CMK (cell line): ENCODE measurements at places on chromosomes 7 and 10.

- no peak for DNase-seq
Measured at GRCh38 chr7:3289996-3290395, 11.1 kb upstream of the SDK1 start.

DNA sequence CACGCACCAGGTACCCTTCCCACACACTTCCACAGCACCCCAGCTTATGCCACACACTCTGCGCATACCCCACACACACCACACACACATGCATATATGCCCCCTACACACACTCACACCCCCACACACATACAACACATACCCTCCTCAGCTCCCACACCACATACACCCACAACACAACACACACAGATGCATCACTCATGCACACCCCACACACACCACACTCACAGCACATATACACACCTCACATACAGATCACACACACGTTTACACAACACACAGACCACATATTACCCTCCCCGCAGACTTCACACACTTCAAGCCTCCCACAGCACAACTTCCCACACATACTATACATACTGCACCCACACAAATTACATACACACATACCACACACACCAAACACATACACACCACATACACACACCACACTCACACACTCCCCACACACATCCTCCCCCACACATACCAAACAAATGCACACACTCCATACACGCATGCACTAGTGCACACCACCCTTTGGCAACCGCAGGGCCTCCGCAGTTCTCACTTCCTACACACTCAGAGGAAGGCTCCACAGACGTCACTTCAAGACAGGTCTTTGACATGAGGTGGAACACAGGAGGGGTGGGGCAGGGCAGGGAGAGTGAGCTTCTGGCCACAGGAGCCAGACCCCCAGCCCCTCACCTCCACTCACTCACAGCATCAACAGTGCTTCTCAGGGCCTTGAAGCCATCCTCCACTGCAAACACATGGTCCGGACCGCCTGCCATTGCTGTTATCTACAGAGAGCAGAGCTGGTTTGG, 18.5 kb upstream of the ANTXRL start:
- no peak for DNase-seq

DNA sequence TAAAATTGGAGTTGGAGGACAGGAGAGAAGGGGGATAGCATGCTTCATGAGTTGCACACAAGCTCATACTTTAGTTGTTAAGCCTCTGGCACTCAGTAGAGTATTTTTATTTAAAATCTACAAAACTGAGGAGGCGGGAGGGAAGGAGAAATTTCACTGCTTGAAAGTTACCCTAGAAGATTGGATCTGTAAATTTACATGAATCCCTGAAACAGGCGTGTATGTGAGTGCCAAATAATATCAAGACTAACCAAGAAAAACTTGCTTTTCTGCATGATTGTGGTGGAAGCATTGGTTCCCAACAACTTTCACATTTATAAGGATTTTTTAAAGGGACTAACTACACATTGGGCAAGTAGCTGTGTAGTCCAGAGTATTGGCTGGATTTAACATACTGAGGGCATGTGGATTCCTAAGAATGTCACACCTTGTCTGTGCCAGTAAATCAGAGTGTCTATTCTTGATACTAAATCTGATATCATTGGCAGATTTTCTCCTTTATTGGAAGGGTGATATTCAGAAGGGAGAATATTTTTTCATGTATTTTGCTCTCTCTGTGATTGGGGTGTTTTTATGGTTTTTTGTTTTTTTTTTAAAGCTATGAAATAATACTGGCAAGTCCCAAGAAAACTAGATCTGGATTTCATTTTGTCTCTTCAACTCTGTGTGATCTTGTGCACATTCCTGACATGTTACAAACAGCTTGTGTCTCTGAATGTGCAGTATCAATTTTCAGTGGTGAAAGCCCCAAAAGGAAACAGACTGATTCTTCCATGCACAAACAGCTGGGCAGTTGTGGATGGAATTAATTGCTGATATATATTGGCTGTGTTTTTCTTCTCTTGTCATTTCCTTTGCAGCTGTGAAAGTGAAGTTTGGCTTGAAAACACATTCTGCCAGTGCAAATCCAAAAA, 67.2 kb downstream of the ADD3 start:
- DNase-seq = no peak

- no peak for DNase-seq
Measured at GRCh38 chr7:137681657-137682562, 164.9 kb downstream of the DGKI start.

- no peak for DNase-seq
Measured at GRCh38 chr7:1011297-1012003, 28.5 kb downstream of the CYP2W1 start.

DNA sequence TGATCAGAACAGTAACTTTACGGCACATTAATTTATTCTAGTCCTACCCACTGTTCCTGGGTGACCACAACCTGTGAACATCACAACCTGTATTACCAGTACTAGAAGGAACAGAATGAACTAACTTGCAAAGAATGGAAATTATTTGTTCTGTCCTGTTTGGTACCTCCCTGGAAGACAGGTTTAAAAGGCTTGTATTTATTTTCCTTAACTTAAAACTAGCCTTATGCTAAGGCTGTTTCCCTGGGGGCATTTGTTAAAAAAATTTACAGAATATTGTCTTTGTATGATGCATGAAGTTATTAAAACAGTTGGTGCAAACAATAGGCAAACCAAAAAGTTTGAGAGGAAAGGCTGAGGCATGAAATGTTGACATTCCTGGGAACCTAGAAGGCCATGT, 132.7 kb downstream of the DNAJC1 start:
- no peak for DNase-seq

DNA sequence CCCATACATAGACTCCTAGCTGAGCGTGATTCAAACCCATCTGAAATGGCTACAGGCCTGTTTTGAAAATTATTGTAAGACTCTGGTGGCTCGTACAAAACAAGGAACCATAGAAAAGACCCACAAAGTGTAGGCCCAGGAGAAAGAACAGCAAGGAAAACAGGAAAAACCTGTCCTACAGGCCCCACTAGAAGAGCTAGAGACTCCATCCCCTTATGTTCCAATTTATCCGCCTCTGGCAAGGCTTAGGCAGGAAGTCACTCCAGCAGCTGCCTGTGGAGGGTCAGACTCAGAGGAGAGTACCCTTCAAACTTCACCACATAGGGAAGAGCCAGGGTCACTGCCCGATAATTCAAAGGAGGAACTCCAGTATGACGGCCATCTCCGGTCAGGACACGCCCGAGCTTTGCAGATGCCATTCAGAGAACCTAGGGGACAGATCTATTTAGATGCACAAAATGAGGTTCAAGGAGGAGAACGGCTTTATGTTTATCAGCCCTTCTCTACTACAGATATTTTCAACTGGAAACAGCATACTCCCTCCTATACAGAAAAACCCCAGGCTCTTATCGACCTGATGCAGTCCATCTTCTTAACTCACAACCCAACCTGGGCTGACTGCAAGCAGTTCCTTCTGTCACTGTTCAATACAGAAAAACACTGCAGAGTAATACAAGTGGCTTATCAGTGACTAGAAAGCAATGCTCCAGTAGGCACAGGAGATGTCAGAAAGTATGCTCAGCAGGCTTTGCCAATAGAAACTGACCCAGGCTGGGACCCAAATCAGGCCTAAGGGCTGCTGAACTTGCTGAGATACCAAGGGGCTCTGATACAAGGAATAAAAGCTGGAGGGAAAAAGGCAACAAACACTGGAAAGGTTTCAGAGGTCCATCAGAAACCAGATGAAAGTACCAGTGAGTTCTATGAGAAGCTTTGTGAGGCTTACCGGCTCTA, 8.6 kb upstream of the ZNF33B start:
- DNase-seq = no peak

DNA sequence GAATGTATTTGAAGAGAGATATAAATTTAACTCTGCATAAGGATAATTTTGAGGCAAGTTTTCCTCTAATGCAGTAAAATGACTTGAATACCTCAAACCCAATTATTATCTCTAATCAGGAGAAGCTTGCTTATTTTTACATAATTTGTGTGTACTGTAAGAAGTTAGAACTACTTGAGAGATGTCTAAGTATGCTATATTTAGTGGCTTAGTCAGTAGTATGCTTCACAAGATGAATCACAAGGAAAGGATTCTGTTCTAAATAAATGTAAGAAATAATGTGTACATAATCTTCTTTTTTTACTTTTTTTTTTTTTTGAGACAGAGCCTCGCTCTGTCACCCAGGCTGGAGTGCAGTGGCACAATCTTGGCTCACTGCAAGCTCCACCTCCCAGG, 13.7 kb downstream of the PHTF2 start:
- DNase-seq = no peak

DNA sequence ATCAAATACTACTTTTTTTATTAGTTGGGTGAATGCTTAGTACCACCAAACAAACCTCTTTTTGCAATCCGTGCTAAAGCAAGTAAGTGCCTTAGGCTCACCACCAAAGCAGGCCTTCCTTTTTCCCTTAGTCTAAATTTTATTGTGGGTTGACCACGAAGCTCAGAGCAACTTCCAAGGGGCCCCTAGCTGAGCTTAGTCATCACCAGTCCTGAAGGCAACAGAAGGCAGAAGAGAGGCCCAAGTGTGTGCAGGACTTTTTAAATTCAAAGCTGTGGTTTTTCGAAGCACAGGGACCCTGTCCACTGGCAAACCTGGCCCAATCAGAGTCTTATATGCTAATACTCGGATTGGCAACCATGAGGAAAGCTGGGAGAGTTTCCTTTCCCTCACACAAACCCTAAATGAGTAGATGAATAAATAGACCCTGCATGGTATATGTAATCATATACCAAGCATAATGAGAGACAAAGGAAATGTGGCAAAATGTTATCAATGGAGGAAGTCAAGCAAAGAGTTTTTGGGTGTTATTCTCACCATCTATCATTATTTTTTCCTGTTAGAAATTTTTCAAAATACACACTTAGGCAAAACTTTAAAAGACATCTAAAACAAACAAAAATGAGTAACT, 453.2 kb upstream of the GALNT17 start:
- DNase-seq = no peak

- no peak for DNase-seq
Measured at GRCh38 chr10:7593063-7593462, 73.7 kb downstream of the ITIH5 start.

- DNase-seq = no peak
Measured at GRCh38 chr10:128277267-128277840, 151.1 kb upstream of the MKI67 start.
